ENCODE measurements at places on chromosomes 1 and 21.

DNA sequence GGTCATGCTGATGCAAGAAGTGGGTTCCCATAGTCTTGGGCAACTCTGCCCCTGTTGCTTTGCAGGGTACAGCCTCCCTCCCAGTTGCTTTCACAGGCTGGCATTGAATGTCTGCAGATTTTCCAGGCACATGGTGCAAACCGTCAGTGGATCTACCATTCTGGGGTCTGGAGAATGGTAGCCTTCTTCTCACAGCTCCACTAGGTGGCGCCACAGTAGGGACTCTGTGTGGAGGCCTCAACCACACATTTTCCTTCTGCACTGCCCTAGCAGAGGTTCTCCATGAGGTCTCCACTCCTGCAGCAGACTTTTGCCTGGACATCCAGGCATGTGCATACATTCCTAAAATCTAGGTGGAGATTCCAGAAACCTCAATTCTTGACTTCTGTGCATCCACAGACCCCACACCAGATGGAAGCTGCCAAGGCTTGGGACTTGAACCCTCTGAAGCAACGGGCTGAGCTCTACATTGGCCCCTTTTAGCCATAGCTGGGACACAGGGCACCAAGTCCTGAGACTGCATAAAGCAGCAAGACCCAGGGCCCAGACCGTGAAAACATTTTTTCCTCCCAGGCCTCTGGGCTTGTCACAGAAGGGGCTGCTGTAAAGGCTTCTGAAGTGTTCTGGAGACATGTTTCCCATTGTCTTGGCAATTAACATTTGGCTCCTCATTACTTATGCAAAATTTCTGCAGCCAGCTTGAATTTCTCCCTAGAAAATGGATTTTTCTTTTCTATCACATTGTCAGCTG lies 466.2 kb upstream of the PBX1 start:
- DNase-seq: peak; percentile 13

DNA sequence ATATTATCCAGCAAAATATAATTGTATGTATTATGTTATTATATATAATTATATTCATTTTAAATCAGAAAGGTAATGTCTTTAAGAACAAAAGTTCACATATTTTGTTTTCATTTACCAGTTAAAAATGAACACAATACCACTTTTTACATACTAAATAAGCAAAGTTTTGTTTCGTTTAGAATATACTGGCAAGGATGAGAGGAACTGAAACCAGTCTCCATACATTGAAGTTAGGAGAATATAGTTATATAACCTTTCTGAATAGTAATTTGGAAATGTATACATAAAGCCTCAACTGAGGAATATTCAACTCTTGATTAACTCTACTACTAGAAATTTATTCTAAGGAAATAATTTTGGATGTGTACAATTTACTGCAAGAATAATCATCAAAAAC lies 110.5 kb downstream of the ZNF644 start:
- DNase-seq: no peak

DNA sequence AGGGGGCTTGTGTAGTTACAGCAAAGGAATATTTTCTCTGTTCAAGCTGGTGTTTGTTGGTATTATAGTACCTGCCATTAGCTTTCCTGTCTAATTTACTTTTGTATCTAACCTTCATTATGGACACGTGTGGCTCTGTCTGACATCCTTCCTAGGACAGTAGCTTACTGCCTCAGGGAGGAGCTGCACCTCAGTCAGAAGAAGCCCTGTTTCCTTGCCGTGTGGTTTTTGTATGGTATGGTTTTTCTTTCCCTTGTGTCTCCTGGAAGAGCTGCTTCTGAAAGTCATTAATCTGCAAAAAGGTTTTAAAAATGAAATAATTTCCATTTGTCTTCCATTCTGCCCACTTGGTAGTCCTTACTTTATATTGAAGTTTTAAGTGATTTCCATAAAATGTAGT lies 17.4 kb upstream of the CRB1 start:
- DNase-seq: no peak

DNA sequence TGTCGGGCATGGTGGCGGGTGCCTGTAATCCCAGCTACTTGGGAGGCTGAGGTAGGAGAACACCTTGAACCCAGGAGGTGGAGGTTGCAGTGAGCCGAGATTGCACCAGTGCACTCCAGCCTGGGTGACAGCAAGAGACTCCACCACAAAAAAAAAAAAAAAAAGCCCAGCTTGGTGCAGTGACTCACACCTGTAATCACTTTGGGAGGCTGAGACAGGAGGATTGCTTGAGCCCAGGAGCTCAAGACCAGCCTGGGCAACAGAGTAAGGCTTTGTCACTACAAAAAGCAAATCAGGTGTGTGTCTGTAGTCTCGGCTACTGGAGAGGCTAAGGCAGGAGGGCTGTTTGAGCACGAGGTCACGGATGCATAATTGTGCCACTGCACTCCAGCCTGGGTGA lies 5.0 kb upstream of the H6PD start:
- DNase-seq: no peak

DNA sequence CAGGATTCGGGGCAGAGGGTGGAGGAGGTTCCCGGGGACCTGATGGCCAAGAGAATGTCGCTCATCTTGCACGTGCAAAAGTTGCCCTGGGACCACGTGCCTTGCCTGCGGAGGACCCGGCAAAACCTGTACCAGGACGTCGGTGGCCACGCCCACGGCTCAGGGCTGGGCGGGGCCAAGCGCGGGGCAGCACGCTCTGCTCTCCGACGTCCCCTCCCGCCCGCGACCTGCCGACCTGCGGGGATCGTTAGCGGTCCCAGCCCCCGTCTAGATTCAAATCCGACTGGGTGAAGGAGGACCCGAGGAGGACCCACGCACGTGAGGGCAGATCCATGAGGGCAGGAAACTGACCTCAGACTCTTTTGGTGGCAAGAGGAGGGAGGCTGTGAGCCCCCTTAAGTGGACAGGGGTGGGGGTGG lies at the start of gene C1orf167:
TSS of gene C1orf167 (plus strand) at position 206 of the 419 bp plus-strand sequence. CDS start 2,208 bp downstream, outside the sequence.
- no peak for DNase-seq

DNA sequence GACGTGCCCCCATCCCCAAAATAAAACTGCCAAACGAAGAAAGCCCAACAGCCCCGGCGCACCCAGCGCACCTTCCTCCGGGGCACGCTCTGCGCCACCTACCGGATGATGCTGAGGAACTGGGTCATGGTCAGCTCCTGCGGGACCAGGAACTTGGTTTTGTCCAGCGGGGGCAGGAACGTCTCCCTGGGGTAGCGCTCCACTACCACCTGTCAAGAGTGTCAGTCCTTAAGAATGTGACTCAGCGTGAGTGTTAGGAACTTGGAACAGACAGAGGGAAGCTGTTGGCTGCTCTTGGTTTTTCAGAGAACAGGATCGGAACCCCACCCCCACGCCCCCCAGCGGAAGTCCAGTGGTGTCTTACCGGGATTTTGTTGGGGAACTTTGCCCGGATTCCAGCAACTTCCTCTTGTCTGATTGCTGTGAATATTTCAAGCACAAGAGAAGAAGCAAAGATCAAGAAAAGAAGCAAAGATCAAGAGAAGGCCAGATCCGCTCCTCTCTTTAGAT lies 431 bp downstream of the MAP1LC3C start:
- peak; percentile 81 for DNase-seq

DNA sequence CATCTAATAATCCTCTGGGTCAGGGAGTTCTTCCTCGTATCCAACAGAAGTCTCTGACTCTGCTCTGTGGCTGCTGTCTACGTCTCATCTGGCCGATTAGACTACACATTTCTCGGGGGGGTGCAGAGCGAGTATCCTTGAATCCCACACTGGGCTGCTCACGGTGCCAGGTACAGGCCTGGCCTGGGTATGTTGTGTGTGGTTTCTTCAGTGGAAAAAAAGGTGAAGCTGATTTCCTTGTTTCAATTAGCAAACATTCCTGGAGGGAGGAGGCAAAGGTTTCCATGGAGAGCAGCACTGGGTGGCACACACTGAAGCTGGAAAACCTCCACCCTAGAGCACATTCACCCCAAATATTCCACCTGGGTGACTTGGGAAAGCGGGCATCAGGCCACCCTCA lies 2.0 kb upstream of the RAB7B start:
- no peak for DNase-seq

GRCh38 chr1:42282024-42282579 lies 52.9 kb downstream of the FOXJ3 start:
- no peak for DNase-seq

DNA sequence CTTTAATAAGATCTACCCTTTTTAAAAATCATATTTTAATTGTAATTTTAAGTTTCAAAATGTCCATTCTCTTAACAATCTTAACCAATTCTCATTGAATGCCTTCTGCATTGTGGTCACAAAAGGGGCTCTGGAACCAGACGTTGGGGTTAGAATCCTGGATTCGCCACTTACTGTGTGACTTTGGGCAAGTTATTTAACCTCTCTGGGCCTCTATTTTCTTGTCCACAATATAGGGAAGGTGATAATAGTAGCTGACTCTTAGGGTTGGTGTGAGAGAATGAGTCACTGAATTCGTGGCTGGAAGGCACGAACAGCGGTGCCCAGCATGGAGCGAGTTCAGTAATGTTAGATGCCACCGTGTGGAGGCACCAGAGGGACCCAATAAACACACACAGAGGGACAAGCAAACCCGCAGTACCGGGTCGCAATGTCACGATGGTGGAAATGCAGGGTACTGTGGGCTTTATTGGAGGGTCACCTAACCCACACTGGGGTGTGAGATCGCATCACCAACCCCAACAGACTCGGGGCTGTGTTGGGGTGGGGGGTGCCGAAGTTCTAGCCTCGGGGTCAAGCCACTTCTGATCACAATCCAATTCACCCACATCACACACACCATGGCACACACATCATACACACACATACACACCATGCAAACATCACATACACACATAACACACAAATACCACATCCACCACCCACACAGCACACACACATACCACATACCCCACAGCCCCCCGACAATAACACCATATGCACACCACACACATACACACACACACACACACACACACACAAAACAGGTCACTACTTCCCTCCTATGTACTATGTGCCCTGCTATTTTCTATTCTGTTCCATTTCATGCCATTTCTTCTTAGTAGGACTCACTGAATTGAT lies 27.0 kb upstream of the IFNAR2 start:
- no peak for DNase-seq

- DNase-seq: no peak
These were observed 1.2 kb downstream of the ELK4 start for GRCh38 chr1:205630651-205631009.

DNA sequence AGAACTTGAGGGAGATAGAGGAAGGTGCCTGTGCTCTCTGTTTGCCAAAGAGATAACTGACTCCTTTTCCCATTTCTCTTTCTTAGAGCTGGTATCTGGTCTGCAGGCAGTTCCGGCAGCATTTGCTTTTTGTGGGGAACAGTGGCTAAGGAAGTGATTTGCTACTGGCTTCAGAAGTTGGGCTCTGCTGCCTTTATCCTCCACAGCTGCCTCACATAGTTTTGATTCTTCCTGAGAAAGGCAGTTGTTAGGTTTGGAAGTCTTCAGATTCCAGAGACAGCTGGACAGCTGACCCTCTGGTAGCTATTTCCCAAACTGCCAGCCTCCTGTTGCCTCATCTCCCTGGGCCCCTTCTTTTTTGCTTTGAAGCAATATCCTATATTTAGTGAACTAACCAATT lies 62.6 kb upstream of the MACF1 start:
- DNase-seq: no peak

GRCh38 chr1:51969038-51969705 lies 21.3 kb downstream of the RAB3B start:
- no peak for DNase-seq

DNA sequence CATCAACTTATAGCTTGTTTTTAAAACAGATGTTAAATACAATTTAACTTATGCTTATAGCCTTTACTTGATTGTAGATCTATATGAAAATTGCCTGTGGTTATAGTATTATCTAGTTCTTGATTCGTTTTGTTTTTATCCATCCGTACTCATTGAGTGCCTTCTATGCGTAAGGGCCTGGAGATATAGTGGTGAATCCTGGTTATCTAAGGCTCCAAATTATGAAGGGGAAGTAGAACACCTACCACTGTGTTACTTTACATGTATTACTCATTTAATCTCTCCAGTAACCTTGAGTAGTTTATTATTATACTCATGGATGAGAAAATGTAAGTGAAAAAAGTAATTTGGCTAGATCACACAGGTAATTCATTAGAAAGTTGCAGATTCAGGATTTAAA lies 121.8 kb downstream of the OSBPL9 start:
- DNase-seq: no peak

GRCh38 chr1:220380885-220381284 lies 108.6 kb upstream of the RAB3GAP2 start:
- no peak for DNase-seq

- DNase-seq: no peak
These were observed 38.8 kb downstream of the ST6GALNAC5 start for GRCh38 chr1:76905876-76906595.

DNA sequence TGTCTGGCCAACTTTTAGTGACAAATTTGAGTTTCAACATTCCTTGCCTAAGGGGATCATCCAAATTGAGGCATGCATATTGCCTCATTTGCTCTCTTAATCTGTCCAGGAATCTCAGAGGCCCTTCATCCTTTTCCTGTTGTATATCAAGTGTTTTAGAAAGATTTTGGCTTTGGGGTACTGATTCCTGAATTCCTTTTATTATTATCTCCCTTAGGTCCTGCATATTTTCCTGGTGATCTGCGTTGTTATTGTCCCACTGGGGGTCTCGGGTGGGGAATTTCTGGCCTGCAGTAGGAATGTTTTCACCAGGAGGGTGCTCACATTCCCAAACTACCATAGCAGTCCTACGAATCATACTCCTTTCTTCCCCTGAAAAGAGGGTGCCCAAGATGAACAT lies 4.4 kb upstream of the AADACL3 start:
- no peak for DNase-seq

- DNase-seq: no peak
These were observed 65.1 kb downstream of the CLSTN1 start for GRCh38 chr1:9758559-9759121.

- DNase-seq: no peak
These were observed 101.2 kb downstream of the AKT3 start for GRCh38 chr1:243748706-243749283.

All from transverse colon (tissue), 4 donors.